ENCODE measurements at places on chromosomes 7 and 10. TPM values are rescaled to one million over a fixed set of nuclear protein-coding genes. Genes with fewer than 3 reads are reported as not detected.

DNA sequence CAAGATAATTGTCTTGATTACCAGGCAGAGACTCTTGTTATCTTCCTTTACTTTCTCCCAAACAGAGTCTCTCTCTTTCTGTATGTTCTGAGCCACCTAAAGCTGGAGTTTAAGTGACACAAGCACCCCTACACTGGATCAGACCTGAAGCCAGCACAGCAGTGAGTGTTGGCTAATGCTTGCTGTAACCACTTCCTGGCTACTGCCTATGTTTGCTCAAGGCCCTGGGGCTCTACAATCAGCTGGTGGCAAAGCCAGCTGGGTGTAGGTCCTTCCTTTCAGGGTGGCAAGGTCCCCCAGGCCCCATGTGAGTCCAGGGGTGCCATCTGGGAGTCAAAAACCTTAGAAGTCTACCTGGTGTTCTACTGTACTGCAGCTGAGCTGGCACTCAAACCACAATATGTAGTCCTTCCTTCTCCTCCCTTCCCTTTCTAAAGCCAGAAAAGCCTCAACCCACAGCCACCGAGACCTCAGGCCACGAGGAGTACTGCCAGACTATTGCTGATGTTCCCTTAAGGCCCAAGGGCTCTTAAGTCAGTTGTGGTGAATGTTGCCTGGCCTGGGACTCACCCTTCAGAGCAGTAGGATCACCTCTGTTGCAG is 416.3 kb downstream of the ADRA2A start:
- no peaks in the 10 kb centered on the region for H3K4me1 ChIP-seq
- no peak overlapping the region for H3K4me3 ChIP-seq
- no peak overlapping the region for H3K27ac ChIP-seq
- peaks cover 2% of the 10 kb centered on the region for H3K27me3 ChIP-seq

GRCh38 chr10:102159051-102159597 is 6.9 kb downstream of the NOLC1 start:
- H3K27ac ChIP-seq, result no peak overlapping the region
- no peaks in the 10 kb centered on the region for H3K4me1 ChIP-seq
- peaks cover 35% of the 10 kb centered on the region for H3K36me3 ChIP-seq
- H3K4me3 ChIP-seq, result no peak overlapping the region

- peaks cover 12% of the 10 kb centered on the region for H3K27me3 ChIP-seq
- DNase-seq, result no peak
- no peak overlapping the region for H3K4me3 ChIP-seq
- no peak overlapping the region for H3K27ac ChIP-seq
- H3K36me3 ChIP-seq, result no peaks in the 10 kb centered on the region
These were observed 241.5 kb downstream of the PHTF2 start for GRCh38 chr7:78039790-78040776.

- peaks cover 75% of the 10 kb centered on the region for H3K4me1 ChIP-seq
- H3K27ac ChIP-seq, result no peak overlapping the region
- no peak overlapping the region for H3K4me3 ChIP-seq
- no peaks in the 10 kb centered on the region for H3K27me3 ChIP-seq
These were observed 478.0 kb downstream of the KCNMA1 start for GRCh38 chr10:77159538-77160110.

The GPR37 gene
- 1.6 TPM for total RNA-seq
